Activated naive CD4-positive, alpha-beta T cell treated with anti-CD3 and anti-CD28 coated beads, Interleukin-2, amount 50 U/mL, for 16 hours (primary cell): ENCODE measurements at places on chromosomes 12 and 14.

DNA sequence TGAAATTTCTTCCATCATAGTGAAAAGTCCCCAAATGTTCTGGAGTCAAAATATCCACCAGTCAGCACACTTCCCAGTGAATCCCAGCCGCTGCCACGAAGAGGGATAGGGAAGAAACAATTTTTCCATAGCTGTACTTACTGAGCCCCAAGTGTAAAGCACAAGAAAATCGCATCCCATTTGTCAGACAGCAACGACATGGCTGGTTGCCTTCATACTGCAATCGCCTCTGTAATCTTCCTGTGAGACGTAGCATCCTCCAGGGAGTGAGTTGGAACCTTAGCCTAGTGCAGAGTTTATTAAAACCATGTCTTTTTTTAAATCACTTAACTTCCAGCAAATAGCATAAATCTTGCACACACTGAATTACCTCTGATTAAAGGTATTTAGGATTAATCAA lies 56.8 kb downstream of the GNG2 start:
- no peak for DNase-seq

DNA sequence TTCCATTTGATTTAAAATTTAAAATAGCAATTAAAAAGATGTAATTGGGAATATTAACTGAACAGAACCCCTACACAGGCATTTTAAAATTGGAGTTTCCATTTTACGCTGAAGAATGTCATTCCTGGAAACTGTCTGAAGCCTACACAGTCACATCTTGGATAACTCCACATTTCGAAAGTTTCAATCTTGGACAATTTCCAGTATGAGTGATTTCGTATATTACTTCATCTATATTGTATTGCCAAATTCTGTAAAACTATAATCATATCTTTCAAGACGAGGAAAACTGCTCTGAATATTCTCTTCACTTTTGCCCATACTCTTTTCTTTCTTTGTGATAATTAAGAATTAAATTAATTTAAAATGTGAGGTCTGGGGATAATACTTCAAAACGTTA lies 194.2 kb upstream of the ABCD2 start:
- DNase-seq, result no peak

- DNase-seq, result no peak
Observed at GRCh38 chr14:73344319-73344718, 107.0 kb downstream of the PAPLN start.

DNA sequence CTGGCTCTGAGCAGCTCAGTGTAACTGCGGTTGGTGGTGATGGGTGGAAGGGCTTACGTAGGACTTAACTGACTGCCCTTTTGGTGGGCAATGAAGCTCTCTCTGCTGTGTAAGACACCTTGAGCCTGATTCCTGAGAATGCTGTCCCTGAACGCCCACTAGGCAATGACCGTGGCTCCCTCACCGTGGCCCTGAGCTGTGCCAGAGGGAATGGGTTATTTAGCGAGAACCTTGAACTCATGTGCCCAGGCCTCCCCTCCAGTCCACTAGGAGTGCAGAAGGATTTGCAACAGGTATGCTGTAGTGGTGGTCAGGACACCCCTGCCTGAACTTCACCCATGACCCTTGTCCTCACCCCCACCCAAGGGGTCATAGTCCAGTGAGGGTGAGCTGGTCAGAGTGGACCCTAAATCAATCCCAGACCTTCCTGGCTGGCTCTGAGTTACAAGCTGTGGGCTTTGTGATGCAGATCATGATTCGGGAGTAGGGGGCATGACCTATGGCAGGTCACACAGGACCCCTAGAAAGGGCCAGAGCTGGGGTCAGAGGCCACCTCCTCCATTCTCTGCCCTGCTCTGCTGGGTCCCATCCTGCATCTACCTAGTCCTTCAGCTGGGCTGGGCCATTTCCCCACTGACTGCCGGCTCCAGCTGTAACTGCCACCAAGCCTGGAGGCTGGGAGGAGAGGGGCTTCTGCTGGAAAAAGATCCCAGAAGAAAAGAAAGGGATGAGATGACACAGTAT lies 14.5 kb upstream of the ANKRD33 start:
- no peak for DNase-seq

DNA sequence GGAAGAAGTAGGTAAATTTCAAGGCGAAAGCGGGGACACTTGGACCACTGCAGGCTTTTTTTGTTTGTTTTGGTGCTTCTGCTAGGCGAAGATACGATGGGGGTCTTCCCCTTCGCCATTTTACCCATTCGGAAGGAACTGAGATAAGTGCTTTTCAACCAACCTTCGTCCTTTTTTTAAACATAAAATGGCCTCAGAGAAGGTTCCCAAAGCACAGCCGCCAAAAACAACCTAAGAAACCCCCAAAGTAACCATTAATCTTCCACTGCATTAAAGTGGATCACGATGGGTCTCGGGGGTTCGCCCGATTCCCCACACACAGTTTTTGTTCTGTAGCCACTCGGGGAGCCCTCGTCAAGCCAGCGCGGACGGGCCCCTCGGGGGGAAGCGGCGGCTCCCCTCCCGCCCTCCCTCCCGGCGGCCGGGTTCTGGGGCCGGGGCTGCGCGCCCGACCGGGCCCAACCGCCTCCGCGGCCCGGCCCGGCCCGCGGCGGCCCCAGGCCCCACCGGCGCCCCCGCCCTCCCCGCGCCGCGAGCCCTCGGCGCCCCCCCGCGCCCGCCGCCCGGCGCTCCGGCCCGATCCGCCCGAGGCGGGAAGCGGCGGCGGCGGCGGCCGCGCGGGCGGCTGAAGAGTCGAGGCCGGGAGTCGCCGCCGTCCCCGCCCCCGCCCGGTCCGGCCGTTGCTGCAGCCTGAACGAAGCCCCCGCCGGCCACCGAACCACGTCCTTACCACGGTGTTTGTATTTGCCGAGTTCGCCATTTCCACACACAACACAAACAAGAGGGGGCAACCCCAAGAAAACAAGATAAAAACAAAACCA lies 790 bp downstream of the GTF2A1 start:
- peak; percentile 46 for DNase-seq

DNA sequence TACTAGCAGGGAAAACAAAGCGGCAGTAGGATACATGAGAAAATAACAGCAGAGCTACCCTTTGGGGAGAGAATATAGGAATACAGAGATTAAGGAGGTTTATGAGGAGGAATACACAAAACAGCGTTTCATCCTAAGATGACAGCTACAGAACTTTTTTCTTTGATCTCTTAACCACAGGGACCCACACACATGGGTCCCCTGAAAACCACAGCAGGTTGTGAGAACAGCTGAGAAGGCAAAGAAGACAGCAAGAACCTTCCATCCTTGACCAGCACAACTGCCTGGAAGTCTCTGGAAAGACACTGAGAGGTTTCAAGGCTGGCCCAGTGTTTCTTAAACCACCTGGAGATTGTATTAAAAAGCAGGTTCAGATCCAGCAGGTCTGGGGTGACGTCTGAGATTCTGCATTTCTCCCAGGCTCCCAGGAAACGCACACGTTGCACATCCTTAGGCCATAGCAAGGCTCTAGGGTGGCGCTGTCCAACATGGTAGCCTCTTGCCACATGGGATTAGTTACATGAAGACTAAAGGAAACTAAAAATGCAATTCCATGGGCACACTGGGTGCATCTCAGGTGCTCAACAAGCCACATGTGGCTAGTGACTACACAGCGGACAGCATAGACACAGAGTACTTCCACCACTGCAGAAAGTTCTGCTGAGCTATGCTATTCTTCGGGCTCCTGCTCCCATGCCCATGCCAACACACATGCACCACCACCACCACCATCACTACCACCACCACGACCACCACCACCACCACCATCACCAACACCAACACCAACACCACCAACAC lies 92.3 kb downstream of the FOXN3 start:
- no peak for DNase-seq

GRCh38 chr12:92431146-92431545 lies 271.6 kb upstream of the PLEKHG7 start:
- DNase-seq, result no peak

- DNase-seq, result no peak
Observed at GRCh38 chr12:115938794-115939377, 338.6 kb downstream of the MED13L start.

DNA sequence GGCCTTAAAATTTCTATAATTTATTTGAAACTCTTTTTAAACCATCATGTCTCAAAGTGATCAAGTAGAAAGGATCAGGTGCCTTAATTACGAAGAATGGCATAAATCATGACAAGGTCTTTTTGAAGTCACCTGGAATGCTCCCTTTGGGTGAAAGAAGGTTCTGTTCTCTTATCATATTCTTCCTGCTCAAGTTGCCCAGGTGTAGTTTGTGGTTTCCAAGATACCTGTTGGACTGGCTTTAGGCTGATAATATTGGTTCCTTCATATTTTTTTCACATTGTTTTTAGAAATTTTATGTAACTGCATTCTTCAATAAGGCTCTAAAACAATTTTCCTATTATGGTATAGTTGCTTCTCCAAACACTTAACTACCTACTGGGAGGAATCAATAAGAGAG lies 29.2 kb downstream of the RASSF3 start:
- no peak for DNase-seq

- DNase-seq, result no peak
Observed at GRCh38 chr14:90194706-90195105, 61.6 kb upstream of the PSMC1 start.

GRCh38 chr12:52564582-52564981 lies 9.1 kb downstream of the KRT74 start:
- no peak for DNase-seq

DNA sequence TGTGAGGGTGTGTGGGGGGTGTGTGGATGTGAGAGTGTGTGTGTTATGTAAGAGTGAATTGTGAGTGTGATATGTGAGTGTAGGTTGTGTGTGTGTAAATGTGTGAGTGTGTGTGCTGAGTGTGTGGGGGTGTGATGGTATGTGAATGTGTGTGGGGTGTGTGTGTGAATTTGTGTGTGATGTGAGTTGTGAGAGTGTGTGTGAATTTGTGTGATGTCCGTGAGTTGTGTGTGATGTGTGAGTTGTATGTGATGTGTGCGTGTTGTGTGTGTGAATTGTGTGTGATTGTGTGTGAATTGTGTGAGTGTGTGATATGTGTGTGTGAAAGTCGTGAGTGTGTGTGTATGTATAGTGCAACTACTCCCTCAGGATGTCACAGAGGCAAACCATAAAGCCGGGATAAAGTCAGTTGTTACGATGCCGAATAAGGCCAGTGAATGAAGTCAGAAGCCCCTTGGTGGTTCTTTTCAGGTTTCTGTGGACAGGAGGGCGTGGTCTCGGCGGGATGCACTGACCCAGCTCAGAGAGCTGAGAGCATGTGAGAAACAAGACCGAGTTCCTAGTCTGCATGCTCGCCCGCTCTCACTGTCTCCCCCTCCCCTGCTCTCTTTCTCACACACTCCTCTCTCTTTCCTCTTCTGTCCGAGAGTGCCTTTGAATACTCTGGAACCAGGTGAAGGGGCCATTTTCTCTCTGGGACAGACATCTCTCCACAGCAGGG lies 71.8 kb upstream of the MAX start:
- DNase-seq, result no peak

DNA sequence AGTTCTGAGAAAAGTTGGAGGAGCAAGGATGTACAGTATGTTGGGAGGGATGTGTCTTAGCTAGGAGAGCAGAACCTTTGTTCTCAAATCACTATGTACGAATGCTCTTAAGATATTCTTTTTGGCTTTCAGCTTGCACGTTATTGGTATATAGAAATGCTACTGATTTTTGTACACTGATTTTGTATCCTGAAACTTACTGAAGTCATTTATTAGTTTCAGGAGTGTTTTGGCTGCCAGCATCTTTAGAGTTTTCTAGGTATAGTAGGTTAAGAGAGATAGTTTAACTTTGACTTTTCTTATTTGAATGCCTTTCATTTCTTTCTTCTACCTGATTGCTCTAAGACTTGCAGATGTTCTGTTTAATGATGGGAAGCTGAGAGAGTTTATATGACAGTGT lies 442.8 kb upstream of the FBXO33 start:
- DNase-seq, result no peak

- no peak for DNase-seq
Observed at GRCh38 chr14:68372368-68372767, 420.5 kb downstream of the ZFP36L1 start.

GRCh38 chr12:61487728-61488127 lies 772.5 kb upstream of the USP15 start:
- no peak for DNase-seq

DNA sequence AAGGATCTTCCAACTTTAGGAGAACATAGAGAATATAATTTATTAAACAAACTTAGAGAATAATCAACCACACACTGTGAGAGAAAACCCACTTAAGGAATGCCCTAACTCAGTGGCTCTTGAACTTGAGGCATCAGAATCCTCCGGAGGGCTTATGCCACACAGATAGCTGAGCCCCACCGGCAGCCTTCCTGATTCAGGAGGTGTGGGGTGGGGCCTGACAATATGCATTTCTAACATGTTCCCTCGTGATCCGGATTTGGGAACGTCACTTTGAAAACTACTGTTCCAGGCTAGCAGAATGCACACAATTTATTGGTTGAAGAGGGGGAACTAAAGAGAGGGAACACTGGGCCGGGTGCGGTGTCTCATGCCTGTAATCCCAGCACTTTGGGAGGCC lies 2.0 kb upstream of the SOAT2 start:
- DNase-seq, result no peak

DNA sequence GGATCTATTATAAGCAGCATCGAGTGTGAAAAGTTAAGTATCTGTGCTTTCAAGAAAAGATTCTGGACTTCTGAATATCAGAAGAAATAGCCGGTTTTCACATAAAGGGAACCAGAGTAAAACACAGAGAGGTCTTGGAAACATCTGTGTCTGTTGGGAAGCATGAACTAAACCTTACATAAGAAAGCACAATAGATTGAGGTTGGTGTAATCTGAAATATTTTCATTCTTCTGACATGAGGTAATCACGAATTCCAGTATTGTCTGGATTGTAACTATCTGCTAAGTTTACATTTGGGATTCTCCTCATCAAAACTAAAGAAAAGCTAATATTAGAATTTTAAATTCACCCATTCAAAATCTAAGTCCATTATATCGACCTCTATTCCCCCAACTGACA lies 161.3 kb downstream of the CPNE8 start:
- no peak for DNase-seq

- DNase-seq, result peak; percentile 32
Observed at GRCh38 chr12:120041386-120042231, 52.6 kb downstream of the BICDL1 start.

GRCh38 chr12:124518051-124518932 lies 49.1 kb downstream of the NCOR2 start:
- no peak for DNase-seq

- no peak for DNase-seq
Observed at GRCh38 chr12:42982828-42983227, 393.3 kb upstream of the PRICKLE1 start.

DNA sequence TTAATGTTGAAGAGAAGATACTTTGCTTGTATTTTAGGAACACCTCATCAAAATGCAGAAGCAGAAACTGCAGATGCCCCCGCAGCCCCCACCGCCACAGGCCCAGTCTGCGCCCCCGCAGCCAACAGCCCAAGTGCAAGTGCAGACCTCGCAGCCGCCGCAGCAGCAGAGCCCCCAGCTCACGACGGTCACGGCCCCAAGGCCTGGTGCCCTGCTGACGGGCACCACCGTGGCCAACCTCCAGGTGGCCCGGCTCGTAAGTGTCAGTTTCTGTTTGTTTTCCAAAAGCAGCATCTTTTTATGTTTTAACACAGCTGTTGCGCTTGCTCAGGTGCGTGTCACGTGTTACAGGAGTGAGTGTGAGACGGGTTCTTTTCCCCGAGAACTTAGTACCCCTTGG lies 79.5 kb downstream of the DDX51 start:
- no peak for DNase-seq

- no peak for DNase-seq
Observed at GRCh38 chr12:130351326-130351725, 13.6 kb downstream of the PIWIL1 start.
